Regular cardiac myocyte (primary cell): ENCODE measurements at places on chromosomes 1 and 21. TPM values are rescaled to one million over a fixed set of nuclear protein-coding genes. Genes with fewer than 3 reads are reported as not detected.

LCE2B gene
- total RNA-seq: not detected in 2 replicates

CSDE1 gene
- total RNA-seq: 682 and 1,330 TPM in 2 replicates

TPTE gene
- total RNA-seq: not detected in 2 replicates

LRRN2 gene
- total RNA-seq: not detected in 2 replicates

GSTM3 gene
- total RNA-seq: 35.7 and 87.9 TPM in 2 replicates

UBASH3A gene
- total RNA-seq: not detected in 2 replicates

SAMD11 gene
- total RNA-seq: 4.5 and 5.8 TPM in 2 replicates

CRYAA gene
- not detected in 2 replicates for total RNA-seq
